ENCODE measurements at places on chromosomes 11 and 22.

- DNase-seq, result no peak
These were observed 44.0 kb upstream of the SLC1A2 start for GRCh38 chr11:35463331-35463751.

- DNase-seq, result no peak
These were observed 46.1 kb downstream of the GDPD5 start for GRCh38 chr11:75479597-75480145.

GRCh38 chr11:45924036-45924915 is 1.8 kb downstream of the LARGE2 start:
- DNase-seq, result no peak

GRCh38 chr22:43320943-43321900 is 21.9 kb downstream of the SCUBE1 start:
- DNase-seq, result no peak

GRCh38 chr11:67435031-67435726 is 2.3 kb downstream of the PTPRCAP start:
- DNase-seq, result no peak

DNA sequence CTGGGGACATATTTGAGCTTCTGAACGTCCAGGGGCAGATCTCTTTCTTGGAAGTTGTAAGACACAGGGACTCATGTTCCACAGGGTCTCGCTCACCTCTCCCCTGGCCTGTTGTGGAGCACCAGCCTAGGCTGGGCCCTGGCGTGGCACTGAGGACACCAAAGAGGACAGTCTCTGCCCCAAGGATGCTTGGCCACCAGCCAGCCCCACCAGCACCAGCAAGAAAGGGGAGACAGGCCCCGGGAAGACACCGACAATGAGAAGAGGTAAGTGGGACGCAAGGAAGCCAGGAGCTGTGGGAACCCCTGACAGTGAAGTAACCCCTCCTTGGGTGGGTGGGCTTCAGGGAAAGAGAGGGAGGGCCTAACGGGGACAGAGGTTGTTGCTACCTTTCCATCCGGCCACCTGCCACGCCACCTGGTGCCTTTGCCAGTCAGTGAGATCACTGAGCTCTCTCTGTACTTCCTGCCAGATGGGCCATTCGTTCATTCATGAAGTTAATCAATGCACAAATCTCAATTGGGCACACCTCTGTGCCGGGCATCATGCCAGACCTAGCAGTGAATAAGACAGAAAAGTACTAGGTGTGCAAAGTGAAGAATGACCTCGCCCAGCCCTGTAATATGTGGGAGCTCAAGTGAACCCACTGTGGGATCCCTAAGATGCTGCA is 11.1 kb downstream of the APOL5 start:
- DNase-seq, result no peak

GRCh38 chr11:30254307-30255298 is 23.8 kb downstream of the FSHB start:
- no peak for DNase-seq

GRCh38 chr11:62508336-62509058 is 38.1 kb downstream of the AHNAK start:
- no peak for DNase-seq

DNA sequence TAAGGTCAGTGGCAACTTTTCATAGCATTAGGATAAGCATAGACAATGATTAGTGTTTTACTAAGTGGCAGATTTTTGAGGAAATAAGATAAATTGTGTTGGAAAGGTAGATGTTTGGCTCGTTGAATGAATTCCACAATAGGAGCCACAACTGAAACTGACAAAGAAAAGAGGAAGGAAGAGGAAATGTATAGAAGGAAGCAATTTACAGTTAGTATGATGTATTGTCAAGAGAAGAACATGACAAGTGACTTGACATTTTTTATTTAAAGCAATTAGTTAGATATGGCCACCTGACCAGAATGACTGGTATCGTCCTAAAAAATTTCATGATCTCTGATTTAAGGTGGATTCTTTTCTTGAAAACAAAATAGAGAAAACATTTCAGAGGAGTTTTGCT is 3.1 kb upstream of the RAG2 start:
- no peak for DNase-seq

GRCh38 chr11:12017243-12017678 is 8.8 kb upstream of the DKK3 start:
- no peak for DNase-seq

GRCh38 chr11:11119917-11120316 is 233.1 kb downstream of the CSNK2A3 start:
- no peak for DNase-seq

GRCh38 chr11:126817523-126818450 is 182.8 kb downstream of the KIRREL3 start:
- no peak for DNase-seq

DNA sequence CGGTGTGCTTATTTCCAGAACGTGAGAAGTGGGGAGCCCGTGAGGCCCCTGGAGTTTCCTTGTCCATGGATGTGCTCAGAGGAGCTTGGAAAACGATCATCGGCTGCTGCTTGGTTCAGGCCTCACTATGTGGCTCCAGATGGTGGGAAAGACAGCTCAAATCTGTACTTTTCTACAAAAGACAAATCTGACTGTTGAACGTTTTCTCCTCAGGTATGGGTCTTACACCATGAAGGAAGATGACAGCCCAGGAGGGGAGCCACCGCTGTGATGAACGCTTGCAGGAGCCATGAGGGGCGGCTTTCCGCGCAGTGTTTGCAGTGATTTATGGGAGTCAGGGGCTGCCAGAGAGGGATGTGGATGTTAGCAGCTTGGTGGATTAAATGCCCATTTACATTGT is 109.4 kb upstream of the E2F8 start:
- DNase-seq, result no peak

- no peak for DNase-seq
These were observed 77.7 kb downstream of the USP35 start for GRCh38 chr11:78266451-78266850.
